Substantia nigra (tissue), 51 donors: ENCODE measurements at places on chromosomes 3 and 15.

DNA sequence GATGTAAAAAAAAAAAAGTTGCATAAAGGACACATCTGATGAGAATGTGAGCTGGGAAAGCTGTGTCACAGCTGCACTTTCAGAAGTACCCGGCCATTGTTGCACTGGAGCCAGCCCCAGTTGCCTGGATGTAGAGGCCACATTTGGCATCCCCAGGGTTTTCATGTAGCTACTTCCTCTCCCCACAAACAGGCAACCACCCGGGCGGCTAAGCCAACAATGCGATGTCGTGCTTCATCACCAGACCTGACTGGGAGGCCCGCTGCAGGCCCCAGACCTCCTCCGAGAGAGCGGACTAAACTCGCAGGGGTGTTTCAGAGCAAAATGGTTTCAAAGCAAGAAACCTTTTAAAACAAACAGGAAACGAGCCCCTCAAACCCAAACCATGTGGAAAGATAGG, 142.3 kb downstream of the TMCO5A start:
- DNase-seq: peak; percentile 33

DNA sequence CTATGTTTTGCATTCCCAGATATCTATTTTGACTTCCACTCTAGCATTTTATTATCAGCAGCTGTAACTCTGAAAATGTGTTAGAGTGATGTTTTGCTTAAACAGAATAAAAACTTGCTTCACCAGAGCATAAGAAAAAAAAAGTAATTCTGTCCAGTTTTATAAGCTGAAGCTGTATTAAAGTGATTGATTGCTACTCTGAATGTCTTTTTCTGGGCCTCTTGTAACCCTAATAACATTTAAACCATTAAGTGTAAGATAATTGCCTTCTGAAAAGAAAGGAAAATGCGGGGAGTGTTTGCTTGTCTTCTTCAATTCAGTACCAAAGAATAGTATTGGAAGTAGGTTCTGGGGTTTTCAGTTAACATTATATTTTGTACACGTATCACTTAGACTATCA, 57.9 kb upstream of the UBE2E1 start:
- DNase-seq: no peak

DNA sequence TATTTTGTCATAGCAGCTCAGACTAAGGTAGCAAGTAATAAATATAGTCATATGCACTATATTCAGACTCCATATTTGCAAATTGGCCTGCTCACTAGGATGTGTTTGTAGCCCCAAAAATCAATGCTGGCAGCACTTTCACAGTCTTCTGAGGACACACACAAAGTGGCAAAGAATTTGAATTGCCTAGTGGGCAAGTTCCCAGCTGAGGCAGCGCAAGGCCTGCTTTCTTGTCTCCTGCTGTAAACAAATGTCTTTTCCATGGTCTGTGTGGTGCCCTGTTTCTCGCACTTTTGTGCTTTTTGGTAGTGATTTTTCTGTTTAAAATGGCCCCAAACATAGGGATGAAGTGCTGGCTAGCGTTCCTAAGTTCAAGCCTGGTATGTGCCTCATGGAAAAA, 416.0 kb downstream of the OCA2 start:
- DNase-seq: peak; percentile 16

GRCh38 chr3:89436846-89437245, 329.4 kb downstream of the EPHA3 start:
- no peak for DNase-seq

DNA sequence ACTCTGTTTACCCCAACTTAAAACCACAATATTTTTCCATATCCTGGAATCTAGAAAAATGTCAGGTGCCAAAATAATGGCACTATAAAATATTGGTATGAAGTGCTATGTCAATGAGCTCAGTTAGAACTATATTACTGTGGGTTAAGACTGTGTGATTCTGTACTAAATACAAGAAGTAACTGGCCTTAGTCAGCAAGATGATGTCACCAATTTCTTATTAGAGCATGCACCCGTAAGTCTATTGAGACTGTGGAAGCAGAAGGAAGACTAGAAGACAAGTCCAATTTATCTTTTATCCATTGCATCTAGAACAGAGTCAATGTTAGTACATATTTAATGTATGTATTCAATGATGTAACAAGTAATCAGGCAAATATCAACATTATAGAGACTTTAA, 25.0 kb downstream of the LRRC58 start:
- DNase-seq: no peak

DNA sequence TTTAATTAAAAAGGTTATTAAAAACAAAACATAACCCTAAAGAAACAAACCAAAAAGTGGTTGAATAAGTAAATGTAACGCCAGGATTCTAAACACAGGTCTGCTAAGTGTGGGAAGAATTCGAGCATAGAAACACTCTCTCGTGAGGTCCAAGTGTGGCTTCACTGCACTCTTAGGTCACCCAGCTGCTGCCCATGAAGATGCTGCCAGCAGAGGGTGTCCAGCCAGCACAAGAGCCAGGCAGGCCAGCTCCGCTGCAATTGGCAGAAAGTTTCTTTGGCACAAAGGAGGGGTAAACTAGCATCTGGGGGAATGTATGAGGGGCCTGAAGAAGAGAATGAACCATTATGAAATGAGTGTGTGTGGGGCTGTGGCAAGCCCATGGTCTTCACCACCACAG, 215.7 kb upstream of the FEZF2 start:
- DNase-seq: no peak

GRCh38 chr3:25288413-25288812, 139.7 kb upstream of the RARB start:
- no peak for DNase-seq

GRCh38 chr3:23602971-23603370, 202.8 kb upstream of the UBE2E1 start:
- DNase-seq: no peak

DNA sequence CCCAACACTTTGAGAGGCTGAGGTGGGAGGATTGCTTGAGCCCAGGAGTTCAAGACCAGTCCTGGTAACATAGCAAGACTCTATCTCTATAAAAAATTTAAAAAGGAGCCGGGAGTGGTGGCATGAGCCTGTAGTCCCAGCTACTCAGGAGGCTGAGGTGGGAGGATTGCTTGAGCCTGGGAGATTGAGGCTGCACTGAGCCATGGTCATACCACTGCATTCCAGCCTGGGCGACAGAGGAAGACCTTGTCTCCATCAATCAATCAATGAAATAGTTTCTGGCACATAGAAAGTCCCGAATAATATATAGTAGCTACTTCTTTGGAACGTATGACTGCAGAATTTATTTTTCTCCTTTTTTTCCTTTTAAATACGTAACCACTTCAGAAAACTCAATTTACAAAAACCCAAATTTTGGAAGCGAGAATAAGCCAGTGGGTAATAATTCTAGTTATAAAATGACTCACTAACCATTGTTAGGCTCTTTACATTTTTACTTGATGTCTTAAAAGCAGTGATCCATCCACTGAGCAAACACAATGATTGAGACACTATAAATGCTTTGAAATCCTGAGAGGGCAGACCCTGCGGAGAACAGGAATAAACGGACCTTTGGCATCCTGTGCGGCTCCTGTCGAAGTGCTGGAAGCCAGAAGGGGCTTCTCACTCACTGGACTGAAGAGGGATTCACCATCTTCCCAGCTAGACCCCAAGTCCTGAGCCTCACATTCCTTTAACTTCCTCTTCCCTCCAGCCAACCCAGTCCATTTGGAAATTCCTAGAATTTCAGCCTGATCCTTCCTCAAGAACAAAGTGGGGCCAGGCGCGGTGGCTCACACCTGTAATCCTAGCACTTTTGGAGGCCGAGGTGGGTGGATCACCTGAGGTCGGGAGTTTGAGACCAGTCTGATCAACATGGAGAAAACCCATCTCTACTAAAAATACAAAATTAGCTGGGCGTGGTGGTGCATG, 68.4 kb upstream of the MFGE8 start:
- no peak for DNase-seq

GRCh38 chr3:39519103-39519502, 51.6 kb downstream of the MOBP start:
- no peak for DNase-seq

DNA sequence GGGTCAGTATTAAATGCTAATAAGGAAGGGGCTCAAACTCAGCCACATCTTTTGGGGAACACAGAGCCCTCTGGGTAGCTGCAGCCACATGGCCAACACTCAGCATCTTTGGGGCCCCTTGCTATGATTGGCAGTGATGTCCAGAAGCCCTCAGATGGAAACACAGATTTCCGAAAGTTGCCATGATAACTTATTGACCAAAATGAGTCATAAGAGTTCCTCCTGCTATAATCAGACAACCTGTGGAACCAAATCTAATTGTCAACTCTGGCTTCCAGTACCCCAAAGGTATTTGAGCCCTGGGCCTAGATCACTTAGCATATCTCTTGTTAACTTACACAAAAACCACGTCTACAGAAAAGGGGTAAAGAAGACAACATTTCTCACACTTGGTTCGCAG, 392.2 kb downstream of the KCNH8 start:
- DNase-seq: no peak

DNA sequence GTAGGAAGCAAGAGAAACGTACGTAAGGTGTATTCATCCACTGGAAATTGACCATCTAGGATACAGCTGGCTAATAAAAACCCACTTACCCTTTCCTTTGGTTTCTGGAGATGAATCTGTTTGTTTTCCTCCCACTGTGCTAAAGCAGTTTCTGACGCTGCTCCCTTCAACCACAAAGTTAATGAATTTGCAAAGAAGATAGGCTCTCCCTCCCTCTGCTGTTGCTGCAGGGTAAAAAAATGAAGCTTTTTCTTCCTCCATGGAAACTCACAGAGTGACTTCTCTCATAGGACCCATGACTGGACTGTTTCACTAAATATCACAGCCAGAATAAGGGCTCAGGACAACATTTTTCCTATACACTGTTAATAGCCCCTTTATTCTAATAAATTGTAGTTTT, 172.1 kb upstream of the LRRN1 start:
- DNase-seq: no peak

GRCh38 chr3:24686808-24687207, 192.2 kb upstream of the THRB start:
- DNase-seq: no peak

DNA sequence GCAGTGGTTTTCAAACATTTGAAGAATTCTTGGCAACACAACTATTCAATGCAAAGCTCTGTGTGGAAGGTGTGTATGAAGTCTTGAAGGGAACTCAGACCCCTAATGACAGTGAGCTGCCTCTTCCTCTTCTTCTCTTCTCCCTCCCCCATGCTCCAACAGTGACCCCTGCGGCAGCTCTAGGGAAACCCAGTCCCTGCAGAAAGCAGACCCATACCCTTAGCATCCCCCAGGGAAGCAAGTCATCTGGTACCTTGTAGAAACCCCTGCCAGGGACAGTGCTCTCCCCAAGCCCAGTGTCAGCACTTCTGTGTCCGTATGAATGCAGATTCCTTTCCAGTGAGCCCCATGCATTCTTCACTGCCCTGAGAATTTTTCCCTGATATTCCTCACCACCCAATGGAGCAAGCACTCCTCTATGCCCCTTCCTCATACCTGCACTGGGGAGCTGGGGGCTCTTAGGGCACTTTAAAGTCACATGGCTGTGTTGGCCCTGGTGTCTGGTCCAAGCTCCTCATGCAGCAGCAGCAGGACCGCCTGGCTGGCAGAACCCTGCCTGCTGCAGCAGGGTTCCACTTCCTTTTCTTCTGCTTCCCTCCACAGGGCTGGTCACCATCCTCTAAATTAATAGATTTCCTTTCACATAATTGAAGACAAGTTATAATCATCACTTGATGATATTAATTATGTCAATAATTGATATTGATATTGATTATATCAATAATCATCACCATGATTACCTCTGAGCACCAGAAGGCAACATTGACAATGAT, 442.5 kb downstream of the EPHB1 start:
- no peak for DNase-seq

GRCh38 chr3:107218864-107219269, 158.4 kb upstream of the CCDC54 start:
- DNase-seq: no peak

DNA sequence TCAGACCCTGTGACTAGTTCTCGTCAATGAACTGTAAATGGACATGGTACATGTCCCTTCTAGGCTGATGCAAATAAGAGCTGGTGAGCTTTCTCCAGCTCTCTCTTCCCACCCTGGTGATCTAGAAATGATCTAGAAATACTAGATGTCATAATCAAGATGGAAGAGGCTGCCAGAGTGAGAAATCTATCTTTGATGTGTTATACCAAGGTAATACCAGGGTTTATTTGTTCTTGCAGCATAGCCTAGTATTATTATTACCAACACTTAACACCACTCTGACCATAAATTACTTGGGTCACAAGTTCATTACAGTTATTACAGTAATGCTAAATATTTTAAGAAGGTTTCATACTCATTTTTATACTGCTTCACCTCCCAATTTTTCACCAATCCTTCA, 138.4 kb upstream of the LMCD1 start:
- DNase-seq: no peak

GRCh38 chr3:53113293-53114010, 16.8 kb downstream of the RFT1 start:
- DNase-seq: no peak

- no peak for DNase-seq
Measured at GRCh38 chr3:135009014-135009413, 214.0 kb downstream of the EPHB1 start.

DNA sequence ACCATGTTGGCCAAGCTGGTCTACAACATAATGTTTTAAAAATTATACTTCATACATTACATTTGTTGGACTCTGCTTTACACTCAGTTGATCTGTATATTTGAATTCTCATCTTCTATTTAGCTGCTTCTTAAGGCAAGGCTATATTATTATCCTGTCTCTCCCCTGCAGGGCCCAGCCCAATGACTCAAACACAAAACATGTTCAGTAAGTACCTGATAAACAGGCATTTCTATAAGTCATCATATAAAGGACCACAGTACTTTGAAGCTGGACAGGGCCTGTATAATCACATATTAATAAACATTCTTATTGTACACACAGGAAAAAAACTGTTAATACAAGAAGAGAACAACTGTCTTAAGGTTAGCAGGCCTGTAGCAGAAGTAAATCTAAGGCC, 36.2 kb downstream of the NGLY1 start:
- DNase-seq: no peak

- no peak for DNase-seq
Measured at GRCh38 chr3:43870120-43870519, 179.4 kb downstream of the ABHD5 start.

GRCh38 chr15:69908590-69909420, 188.9 kb downstream of the TLE3 start:
- no peak for DNase-seq

GRCh38 chr15:86894269-86894668, 814.6 kb downstream of the AGBL1 start:
- no peak for DNase-seq
